ENCODE measurements at places on chromosomes 3 and 15.

- DNase-seq = no peak
These were observed 17.4 kb upstream of the TMPRSS7 start for GRCh38 chr3:112017091-112017490.

DNA sequence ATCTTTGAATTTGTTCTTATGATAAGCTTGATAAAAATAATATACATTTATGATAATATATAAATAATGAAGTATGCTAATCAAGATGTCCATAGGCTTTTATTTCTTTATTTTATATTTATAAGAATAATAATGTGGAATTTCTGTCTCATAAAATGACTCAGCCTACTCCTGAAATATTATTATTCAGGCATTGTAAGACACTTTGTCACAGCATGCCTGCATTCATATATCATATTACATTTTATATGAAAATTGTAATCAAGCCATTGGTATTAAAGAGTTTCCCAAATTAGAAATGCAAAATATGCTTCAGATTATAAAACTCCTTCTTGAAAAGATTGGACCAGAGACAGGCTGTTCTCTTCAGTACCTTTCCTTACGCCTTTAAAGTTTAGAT is 1303.7 kb upstream of the CADM2 start:
- no peak for DNase-seq

DNA sequence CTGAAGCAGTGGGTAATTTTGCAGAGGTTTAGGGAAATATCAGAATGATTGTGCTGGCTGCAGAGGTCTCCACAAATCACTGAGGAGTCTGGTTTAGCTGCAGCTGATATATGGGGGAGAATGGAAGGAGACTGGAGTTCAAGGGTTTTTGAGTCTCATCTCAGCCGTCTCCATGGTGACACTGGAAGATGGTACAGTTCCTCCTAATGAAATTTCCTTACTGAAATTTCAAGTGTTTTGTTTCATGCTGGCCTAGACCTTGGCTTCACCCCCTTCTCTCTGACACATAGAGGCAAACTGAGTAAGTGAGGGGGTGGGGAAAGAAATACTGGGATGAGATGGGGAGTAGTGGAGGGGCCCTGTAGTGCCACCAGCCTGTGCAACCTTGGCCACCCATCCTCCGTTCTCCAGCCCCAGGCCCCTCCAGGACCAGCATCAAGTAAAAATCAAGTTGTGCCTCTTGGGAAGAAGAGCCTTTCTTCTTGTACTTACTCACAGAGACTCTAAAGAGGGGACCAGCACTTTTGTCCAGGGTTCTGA is 17.8 kb upstream of the MORF4L1 start:
- no peak for DNase-seq

- DNase-seq = no peak
These were observed 262.9 kb upstream of the ATP10A start for GRCh38 chr15:26126070-26126469.

- DNase-seq = no peak
These were observed 448 bp downstream of the SLC12A8 start for GRCh38 chr3:125212091-125212508.
